Activated CD8-positive, alpha-beta memory T cell treated with anti-CD3 and anti-CD28 coated beads, Interleukin-2, amount 50 U/mL, for 4 hours (primary cell): ENCODE measurements at places on chromosomes 3 and 15.

GRCh38 chr3:21621181-21621651 lies 129.8 kb downstream of the ZNF385D start:
- DNase-seq, result no peak

DNA sequence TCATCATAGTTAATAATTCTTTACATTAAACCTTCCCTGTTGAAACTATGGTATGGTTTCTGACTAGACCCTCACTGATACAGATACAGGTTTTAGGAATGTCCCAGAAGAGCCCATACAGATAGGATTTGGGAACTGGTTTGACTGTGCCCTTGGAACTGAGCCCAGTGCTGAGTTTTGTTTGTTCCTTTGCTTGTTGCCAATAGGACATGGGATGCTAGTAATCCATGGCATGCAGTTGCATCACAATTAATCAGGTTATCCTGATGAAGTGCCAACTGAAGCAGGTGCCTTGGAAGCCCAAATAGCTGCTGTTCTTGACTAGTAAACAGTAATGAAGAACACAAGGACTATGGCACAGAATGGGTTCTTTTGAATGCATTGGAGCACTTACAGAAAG lies 230.6 kb downstream of the NEK10 start:
- DNase-seq, result no peak

GRCh38 chr15:62734706-62735105 lies 307.8 kb upstream of the TPM1 start:
- DNase-seq, result no peak

- DNase-seq, result no peak
These were observed 541.5 kb downstream of the GABRG3 start for GRCh38 chr15:27512281-27513001.

GRCh38 chr3:134666466-134666865 lies 15.6 kb upstream of the KY start:
- DNase-seq, result no peak

GRCh38 chr3:192812743-192813383 lies 85.5 kb upstream of the FGF12 start:
- no peak for DNase-seq
